ENCODE measurements at places on chromosomes 5 and 9.
A peak's percentile ranks its signal among the peaks of the same experiment; 100 is the strongest.

GRCh38 chr9:98038958-98039357, 17.6 kb upstream of the NANS start:
- no peak for DNase-seq

- no peak for DNase-seq
Observed at GRCh38 chr9:98211260-98211659, 18.8 kb upstream of the CORO2A start.

- DNase-seq, result no peak
Observed at GRCh38 chr9:26502311-26502710, 390.3 kb downstream of the CAAP1 start.

- no peak for DNase-seq
Observed at GRCh38 chr5:18566671-18567070, 932.4 kb downstream of the TAF11L14 start.

DNA sequence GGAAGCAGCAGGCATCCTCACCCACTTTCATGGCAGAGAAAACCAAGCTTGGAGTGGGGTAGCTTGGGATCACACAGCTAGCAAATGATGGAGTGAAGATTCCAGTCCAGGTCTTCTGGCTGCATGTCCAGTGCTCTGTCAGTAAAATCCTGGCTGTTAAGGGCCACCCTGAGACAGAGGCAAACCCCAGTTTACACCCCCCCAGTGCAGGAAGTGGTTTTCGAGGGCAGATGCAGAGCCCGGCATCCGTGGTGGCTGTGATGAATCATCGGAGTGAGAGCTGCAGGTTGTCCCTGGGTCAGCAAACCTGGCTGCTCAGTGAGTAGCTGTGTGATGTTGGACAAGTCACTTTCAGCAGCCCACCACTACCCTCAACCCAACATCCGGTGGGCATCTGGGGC, 115.4 kb downstream of the RGS3 start:
- DNase-seq, result peak; percentile 57

- DNase-seq, result no peak
Observed at GRCh38 chr5:154901276-154901675, 36.7 kb downstream of the GEMIN5 start.

DNA sequence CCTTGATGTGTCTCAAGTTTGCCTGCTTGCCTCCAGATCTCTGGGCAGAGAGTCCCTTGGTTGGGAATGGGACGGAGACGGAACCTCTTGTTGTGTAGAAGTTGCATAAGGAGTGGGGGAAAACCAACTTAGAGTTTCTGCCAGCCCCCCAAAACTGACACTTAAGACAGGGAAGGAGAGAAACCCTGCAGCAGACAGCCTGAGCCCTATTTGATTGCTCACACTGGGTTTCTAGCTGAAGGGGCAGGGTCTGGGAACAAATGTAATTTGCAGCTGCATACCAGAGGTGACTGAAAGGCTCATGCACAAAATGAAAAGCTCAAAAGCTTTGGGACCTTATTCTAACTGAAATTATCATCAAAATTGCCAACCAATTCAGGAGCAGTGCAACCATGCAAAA, 254.5 kb downstream of the RASEF start:
- DNase-seq, result no peak

DNA sequence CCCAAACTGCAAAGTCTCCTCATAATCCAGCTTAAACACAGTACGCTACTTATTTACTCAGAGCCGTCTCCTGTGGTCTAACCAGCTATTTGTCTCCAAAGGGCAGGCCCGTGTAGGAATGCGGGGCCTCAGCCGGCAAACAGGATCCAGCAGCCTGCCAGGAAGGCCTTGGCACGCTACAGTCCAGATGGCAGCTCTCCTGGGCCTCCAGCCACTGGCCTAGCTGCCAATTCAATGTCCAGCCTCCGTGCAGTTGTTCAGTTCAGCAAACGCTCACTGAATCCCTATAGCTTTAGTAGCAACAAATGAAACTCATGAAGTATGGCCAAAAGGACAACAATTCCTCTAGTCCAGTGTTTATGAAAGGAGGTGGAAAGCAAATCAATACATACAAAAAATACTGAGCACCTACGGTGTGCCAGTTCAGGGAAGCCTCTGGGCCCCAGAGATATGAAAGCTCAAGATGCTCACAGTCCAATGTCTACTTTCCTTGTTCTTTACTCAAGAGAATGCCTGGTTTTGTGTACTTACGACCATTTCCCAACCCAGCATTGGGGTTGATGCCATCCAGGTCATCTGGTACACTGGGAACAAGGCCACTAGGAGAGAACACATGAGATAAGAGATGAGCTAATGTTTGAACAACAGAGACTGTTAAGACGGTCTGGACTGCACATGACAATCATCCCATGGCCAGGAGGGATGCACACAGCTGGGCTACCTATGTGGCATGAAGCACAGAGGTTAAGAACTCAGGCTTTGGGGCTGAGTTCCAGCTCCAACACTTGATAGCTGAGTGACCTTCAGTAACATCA, 8.3 kb downstream of the CDK5RAP2 start:
- DNase-seq, result no peak

GRCh38 chr5:139061274-139061673, 136.9 kb downstream of the SIL1 start:
- DNase-seq, result no peak

DNA sequence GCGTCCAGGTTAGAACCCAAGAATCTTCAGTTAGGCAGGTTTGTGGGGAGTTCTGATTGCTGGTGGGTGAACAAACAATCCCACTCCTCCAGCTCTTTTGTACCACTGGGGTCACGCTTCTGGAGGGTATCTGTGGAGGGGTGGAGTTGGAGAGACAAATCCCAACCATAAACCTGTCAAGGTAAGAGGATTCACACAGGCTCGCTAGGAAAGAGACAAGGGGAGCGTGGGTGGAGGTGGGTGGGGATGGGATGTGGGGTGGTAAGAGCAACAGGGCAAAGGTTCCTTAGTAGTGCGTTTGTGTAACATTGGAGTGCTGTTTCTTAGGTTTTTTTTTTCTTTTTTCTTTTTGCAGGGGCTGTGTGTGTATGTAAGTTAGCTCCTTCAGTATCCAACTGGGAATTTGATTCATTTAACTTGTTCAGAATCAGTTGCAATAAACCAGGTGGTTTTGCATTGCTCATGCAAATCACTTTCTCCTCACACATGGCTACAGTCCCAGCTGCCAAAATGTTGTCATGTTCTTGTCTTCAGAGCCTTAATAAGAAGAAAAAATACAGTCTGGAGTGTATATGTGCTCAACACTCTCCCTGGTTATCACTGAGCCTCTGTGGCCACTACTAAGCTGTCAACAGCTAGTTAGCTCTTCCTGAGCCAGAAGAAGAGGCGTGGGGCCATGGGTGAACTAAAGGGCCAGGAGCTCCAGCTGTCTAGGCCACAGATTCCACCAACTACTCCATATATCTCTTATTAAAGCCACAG, 164.0 kb upstream of the RAD23B start:
- no peak for DNase-seq

- DNase-seq, result no peak
Observed at GRCh38 chr9:2418619-2419018, 203.0 kb upstream of the VLDLR start.

DNA sequence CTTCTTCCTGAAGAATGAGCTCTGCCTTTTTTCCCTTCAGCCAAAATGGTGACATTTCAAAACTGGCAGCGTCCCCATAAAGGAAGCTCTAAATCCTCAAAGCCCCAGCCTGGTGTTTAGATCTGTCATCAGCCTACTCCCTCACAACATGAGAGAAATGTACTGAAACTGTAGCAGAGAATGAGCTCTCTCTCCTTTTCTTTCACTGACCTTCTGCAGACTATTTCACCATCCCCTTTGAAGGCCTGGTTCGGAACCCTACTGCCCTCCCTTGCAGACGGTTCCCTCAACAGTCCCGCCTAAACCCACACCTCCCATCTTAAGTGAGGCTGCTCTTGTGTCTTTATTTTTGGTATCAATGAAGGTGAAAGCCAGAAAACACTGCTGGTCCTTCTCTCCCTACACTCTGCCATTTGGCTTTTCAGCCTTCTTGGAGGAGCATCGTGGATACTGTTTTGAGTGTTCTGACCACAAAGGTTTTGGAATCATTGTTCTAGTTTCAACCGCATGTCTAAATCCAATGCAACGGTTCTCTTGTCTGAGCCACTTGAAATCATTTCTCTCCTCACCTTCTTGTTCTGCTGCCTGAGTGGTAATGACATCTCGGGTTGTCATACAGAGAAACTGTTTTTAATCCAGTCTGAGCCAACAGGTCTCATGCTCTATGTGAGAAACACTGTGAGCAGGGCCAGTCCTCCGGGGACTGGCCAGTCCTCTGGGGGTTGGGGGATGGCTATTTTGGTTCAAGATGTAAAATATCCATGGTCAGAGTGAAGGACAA, 39.0 kb downstream of the ITK start:
- DNase-seq, result no peak

Data from stimulated activated CD4-positive, alpha-beta T cell treated with anti-CD3 and anti-CD28 coated beads, Interleukin-1b, Interleukin-23, amount 100 ng/mL, for 1 hour (primary cell).